GM06990 (cell line): ENCODE measurements at places on chromosomes 2 and 18.
A peak's percentile ranks its signal among the peaks of the same experiment; 100 is the strongest.

- DNase-seq: peak; percentile 6
These were observed 213.0 kb upstream of the CELF4 start for GRCh38 chr18:37778417-37779165.

- no peak for DNase-seq
These were observed 106.9 kb upstream of the THOC1 start for GRCh38 chr18:374721-375168.

- DNase-seq: no peak
These were observed 981 bp downstream of the C2orf66 start for GRCh38 chr2:196808083-196808665.

- DNase-seq: peak; percentile 82
These were observed at the start of gene ADCY3 for GRCh38 chr2:24920098-24920808. Gene ADCY3 (minus strand): TSS chr2:24920237. CDS start chr2:24918987, 1,250 bp downstream.

- DNase-seq: no peak
These were observed 26.5 kb upstream of the ABI2 start for GRCh38 chr2:203301667-203302066.

GRCh38 chr2:232508251-232508650 is 11.9 kb upstream of the PRSS56 start:
- no peak for DNase-seq

GRCh38 chr2:46810195-46810594 is 105.4 kb downstream of the MCFD2 start:
- no peak for DNase-seq

GRCh38 chr2:134946073-134946472 is 27.5 kb downstream of the CCNT2 start:
- no peak for DNase-seq

DNA sequence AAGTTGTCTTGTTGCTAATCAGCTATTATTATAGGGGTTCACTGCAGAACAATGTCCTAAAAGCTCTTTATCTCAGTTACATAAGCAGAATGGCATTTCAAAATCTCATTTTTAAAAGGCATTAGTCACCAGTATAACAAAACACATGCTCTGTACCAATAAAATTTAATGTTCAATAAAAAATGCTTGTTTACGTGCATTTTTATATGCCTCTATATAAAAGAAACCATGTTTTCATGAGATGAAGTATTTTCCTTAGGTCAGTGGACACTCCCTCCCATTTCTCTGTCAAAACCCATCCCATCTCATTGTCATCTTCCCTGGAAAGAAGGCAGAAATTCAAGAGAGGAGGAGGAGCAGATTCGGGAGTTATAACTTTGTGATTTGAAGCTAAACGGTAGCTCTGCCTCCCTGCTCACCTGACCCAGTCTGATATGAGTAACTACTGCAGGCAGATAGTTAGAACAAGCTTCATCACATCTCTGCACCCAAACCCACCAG is 231.9 kb upstream of the SIX2 start:
- no peak for DNase-seq

- peak; percentile 68 for DNase-seq
These were observed 179.1 kb downstream of the ANKRD44 start for GRCh38 chr2:197131558-197131855.

GRCh38 chr2:199907008-199907714 is 3.9 kb upstream of the C2orf69 start:
- no peak for DNase-seq

DNA sequence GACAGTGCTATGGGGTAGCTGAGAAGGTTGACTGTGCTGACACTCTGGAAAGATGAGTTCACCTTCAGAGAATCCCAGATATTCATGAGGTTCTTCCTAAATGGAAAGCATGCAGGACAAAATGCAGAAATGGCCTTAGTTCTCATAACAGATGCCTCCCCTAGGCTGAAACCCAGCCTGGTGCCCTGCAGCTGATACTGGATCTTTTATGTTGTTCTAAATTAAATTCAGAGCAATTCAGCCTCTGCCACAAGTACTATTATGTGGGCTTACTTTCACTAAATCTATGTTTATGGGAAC is 172.0 kb upstream of the SERPINE2 start:
- no peak for DNase-seq

GRCh38 chr2:117983040-117983439 is 30.8 kb downstream of the CCDC93 start:
- DNase-seq: no peak

- DNase-seq: no peak
These were observed 10.1 kb downstream of the TEX51 start for GRCh38 chr2:126908721-126909177.

DNA sequence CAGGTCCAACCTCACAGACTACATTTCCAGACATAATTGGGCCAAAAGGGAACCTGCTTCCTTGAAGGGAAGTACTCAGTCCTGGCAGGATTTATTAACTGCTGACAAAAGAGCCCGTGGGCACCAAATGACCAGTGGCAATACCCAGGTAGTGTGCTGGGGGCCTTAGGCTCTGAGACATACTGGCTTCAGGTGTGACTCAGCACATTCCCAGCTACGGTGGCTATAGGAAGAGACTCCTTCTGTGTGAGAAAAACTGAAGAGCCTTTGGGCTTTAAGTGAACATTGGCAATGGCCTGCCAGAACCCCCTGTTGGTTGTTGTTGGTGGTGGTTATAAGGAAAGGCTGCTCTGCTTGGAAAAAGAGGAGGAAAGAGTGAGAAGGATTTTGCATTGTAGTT is 401.8 kb downstream of the KCNJ3 start:
- no peak for DNase-seq

- peak; percentile 86 for DNase-seq
These were observed 14.2 kb upstream of the CXCR4 start for GRCh38 chr2:136131961-136132824.

DNA sequence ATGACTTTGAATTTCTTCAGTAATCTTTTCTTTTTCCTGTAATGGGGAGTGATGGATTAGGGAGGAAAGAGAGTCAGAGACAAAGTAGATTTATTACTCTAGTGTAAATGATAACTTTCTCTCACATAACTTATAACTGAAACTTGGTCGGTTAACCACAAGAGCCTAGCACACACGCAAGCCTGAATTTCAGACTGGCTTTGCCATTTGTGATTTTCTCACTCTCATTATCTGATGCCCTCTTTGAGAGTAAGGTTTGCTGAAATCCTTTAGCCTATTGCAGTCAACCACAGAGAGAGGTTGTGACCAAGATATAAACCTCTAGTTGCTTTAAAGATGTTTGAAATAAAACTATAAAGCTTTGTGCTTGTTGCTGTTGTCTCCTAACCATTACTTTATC is 117.9 kb upstream of the NETO1 start:
- no peak for DNase-seq

DNA sequence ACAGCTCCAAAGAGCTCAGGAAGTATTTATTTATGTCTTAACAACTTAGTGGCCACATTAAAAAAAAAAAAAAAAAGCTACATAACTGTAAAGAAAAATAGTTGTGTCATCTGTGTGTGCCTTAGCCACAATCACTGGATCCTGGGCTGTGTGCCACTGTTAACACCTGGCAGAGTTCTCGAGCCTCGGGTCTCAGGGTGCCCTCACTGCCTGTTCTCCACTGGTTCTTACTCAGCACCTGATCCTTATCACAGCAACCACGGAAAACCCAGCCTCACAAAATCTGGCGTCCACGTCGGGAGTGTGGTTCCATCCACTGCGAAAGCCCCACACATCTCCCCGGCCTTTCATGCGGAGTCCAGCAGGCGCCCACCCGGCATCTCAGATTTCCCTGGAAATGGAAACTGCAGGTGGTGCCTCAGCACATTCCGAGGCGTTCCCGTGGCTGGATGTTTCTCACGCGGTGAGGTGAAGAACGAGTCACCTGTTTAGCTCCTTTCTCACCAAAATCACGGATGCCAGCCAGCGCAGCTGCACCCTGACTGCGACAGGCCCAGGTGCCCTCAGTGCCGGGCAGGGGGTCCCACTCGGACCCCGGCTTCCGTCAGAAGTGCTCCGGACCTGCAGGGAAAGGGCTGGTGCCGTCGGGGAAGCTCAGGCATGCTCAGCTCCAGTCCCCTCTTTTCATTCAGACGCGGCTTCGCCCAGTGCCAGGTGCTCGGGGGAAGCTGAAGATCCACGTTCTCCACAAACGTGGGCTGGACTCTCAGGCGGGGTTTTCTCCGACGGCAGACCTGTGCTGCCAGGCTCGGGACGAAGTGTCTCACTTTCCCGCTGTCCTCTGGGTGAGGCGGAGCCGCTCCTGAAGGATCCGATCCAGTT is 198.7 kb upstream of the SALL3 start:
- no peak for DNase-seq

DNA sequence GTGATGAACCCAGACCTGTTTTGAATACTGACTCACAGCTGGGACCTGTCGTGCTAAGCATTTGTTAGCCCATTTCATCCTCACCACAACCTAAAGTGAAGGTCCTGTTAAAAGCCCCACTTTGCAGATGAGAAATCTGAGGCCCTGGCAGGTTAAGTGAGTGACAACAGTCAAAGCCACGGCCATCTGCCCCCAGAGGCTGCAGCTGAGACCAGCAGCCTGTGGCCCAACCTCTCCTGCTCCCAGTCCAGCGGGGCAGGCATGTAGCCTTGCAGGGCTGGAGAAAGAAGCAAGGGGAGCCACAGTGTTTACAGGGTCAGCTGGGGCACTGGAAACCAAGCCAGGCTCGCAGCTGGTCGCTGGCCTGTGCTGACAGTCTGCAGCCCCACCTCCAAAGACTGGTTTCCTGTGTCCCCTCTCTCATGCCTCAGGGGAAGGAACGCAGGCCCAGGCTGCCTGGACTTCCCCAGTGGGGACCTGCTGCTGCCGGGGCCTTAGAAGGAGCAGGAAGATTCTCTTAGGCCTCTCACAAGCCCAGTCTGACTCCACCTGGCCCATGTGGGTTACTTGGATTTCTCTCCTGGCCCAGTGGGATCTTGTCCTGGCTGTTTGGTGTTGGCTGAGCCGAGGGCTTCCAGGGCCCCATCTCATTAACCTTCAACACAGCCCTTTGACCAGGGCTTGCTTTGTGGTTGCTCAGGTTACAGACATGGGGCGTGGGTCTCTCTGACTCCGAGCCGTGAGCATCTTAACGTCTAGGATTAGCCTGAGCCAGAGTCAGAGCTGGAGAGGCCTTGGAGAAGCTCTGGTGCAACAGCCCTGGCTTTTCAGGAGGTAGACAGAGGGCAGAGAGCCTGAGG is 1.7 kb downstream of the INPP5D start:
- DNase-seq: peak; percentile 68

DNA sequence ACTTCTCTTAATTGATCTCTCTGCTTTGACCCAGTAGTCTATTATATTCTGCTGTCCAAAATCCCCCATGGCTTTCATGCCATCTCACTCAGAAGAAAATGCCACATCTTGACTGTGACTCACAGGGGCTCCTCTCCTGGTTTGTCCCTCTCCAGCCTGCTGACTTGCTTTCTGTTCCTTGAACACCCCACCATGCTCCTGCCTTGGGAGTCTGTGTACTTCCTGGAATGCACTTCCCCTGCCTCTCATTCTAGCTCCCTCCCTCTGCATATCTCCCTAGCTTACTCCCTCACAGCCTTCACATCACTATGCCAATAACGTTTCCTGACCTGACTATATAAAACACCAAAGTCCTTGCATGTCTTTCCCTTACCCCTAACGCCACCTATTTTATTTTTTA is 167.2 kb downstream of the TRIB2 start:
- DNase-seq: no peak

GRCh38 chr2:227360351-227360750 is 18.8 kb downstream of the TM4SF20 start:
- no peak for DNase-seq

- DNase-seq: no peak
These were observed 13.1 kb downstream of the CASP8 start for GRCh38 chr2:201273330-201273983.

GRCh38 chr18:53490019-53490418 is 734.5 kb downstream of the MBD2 start:
- DNase-seq: no peak

DNA sequence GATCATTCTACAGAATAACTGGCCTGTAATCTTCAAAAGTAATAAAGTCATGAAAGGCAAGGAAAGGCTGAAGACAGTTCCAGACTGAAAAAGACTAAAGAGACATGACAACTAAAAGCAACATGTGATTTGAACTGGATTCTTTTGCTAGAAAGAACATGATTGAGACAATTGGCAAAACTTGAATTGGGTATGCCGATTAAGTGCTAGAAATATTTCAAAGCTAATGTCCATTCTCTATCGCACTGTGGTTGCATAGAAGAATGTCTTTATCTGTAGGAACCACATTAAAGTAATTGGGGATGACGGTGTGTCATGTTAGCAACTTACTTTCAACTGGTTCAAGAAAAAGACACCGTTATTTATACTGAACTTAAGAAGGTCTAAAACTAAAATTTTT is 98.5 kb downstream of the EXOC6B start:
- DNase-seq: no peak

GRCh38 chr2:237479747-237480146 is 7.3 kb upstream of the MLPH start:
- no peak for DNase-seq

GRCh38 chr2:147696426-147696825 is 148.4 kb upstream of the ACVR2A start:
- no peak for DNase-seq

- DNase-seq: no peak
These were observed 3.6 kb upstream of the KYNU start for GRCh38 chr2:142873831-142874287.

- DNase-seq: no peak
These were observed 6.7 kb upstream of the SCN1A start for GRCh38 chr2:166134252-166135151.

DNA sequence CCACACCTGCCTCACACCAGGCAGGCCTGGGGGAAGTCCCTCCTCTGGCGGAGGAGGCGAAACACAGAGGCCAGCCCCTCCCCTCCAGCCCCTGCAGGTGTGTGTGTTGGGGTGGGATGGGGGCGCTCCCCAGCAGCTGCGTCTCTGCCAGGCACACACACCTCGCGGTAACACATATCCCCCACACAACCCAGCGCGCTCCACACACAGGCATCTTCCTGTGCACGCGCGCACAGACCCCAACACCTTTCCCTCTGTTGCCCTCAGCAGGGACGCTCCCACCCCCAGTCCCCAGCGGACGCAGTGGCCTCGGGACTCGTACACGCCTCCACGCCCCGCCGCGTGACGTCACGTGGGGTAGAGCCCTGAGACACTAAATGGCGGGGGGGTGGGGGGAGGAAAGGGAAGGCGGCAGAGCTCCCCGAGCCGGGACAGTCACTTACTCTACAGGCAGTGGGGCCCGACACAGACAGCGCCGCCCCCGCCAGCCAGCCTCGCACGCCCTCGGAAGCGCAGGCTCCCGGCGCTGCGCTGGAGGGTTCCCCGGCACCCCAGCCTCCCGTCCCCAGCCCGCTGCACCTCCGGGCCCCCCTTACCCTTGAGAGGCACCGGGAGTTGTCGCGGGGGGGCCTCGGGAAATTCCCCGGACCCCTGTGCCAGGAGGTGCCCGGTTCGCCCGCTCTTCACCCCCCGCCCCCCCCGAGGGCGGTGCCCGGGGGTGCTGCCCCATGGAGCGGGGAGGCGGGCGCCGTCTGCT is at the start of gene WNT10A:
Gene WNT10A (plus strand): TSS at position 751 of the 757 bp plus-strand sequence. CDS start 144 bp downstream, outside the sequence.
- DNase-seq: peak; percentile 90
